Stimulated activated CD4-positive, alpha-beta T cell treated with anti-CD3 and anti-CD28 coated beads, Interleukin-4, amount 100 ng/mL, for 4 hours (primary cell): ENCODE measurements at places on chromosomes 4 and X.

GRCh38 chr4:176779421-176779820 lies 13.3 kb downstream of the VEGFC start:
- DNase-seq = no peak

DNA sequence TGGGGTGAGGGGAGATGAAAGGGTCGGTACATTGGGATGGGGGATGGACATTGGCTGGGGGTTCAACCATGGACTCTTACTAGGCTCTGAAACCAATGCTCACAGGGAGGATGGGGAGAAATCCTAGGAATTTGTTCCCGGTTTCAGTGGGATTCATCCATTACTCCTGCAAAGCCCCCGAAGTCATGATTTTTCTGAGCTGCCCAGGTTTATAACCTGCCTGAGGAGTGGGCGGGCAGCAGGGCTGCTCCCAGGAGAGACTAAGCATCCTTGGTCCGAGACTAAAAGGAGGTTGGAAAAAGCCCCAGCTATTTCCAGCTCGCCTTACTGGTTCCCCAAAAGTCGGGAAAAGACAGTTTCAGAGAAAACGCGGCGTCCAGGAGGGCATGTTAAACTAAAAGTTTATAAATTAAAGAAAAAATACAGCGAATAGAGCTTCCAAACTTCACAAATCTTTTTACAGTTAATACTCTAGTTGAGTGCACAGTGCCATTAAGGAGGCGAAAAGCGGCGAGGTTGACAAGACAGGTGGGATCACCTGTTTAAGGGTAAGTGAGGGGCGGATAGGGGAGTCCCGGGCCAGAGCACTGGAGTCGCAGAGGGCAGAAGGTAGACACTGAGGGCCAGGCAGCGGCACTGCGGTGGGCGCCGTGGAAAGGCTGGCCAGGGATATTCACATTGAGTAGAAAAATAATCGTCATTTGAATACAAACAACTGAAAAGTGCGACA lies 3.7 kb downstream of the NKX3-2 start:
- no peak for DNase-seq

DNA sequence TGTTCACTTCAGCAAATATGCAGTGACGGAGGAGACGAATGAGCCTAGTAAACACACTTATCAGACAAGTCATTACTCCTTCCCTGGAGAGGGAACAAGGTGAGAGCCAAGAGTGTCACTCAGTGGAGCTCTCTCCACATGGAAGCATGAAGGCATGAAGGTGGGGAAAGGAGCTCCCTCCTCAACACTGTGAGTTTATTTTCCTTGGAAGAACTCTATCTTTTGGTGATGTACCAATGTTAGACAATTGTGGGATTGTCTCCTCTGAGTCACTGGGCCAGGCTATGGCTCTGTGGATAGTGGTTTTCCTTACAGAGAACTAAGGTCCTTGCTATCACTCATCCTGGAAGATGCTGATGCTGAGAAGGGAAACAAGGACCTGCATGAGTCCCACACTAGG lies 200.2 kb downstream of the CPEB2 start:
- DNase-seq = no peak

- DNase-seq = no peak
Measured at GRCh38 chrX:320126-320783, 1.7 kb upstream of the GTPBP6 start.

GRCh38 chrX:129780441-129781105 lies 824 bp downstream of the SASH3 start:
- no peak for DNase-seq
